Stimulated activated CD4-positive, alpha-beta T cell treated with anti-CD3 and anti-CD28 coated beads, TNF-alpha, amount 100 ng/mL, for 24 hours (primary cell): ENCODE measurements at places on chromosomes 1 and 21.

- DNase-seq: no peak
Measured at GRCh38 chr1:240423246-240423924, 188.6 kb downstream of the GREM2 start.

GRCh38 chr1:205214756-205215155, 3.3 kb upstream of the DSTYK start:
- DNase-seq: no peak

DNA sequence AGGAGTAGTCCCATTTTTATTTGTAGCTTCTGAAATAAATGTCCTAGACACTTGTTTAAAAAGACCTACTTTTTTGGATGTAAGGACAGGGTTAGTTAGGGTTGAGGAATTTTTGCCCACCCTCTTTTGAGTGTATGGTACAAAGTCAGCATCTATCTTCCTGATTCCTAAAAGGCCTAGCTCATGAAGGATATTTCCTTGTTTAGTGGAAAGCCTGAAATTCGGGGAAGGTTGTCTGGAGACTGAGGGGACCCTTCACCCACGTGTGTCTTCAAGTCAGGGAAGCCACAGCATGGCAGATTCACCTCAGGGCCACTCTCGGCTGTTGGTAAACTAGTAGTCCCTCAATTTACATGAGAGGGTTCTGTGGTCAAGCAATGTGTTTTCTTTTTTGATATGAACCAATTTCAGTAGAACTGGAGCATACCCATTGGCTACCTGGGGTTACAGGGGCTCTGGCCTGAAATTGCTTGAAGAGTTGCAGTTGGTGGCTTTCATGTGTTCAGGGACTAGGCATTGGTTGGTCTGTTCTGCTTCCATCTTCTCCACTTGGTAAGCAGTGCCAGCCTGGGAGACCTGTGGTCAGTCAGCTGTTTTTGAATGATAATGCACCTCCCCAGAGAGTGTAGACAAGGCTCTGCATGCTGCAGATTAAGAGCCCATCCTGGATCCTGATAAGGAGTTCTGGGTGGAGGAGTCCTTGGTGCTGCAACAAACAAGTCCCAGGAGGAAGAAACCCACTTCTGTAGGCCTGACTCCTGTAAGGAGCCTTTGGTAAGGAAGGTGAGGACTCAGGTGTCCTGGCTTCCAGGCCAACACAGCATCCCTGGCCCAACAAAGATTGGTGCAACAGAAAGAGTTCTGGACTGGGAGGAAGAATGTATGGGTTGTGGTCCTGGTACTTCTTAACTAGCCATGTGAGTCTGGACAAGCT, 6.3 kb downstream of the BTG2 start:
- no peak for DNase-seq

- no peak for DNase-seq
Measured at GRCh38 chr1:72892461-72892860, 610.1 kb upstream of the NEGR1 start.

GRCh38 chr1:193392686-193393085, 206.3 kb upstream of the B3GALT2 start:
- no peak for DNase-seq

- DNase-seq: no peak
Measured at GRCh38 chr1:230747890-230748800, 957 bp downstream of the CAPN9 start.

- no peak for DNase-seq
Measured at GRCh38 chr1:156658945-156659574, 17.1 kb downstream of the BCAN start.

DNA sequence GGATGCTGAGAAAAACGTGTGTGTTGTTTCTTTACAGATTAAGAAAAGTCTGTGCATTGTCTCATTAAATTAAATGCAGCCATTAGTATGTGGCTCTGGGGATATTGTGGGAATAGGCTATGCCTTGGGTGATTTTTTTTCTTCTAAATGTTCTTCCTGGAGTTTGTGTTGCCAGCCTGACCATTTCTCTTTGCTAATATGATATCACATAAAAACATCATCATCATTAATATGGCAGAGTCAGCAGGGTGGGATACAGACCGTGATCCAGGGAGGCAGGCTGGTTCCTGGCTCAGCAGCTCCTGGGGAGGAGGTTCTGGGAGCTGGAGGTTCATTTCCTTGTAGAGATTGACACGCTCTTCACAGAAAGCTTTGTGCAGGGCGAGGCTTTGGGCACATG, 60.7 kb upstream of the SELENON start:
- no peak for DNase-seq

- DNase-seq: no peak
Measured at GRCh38 chr1:38243106-38243505, 196.5 kb upstream of the POU3F1 start.

DNA sequence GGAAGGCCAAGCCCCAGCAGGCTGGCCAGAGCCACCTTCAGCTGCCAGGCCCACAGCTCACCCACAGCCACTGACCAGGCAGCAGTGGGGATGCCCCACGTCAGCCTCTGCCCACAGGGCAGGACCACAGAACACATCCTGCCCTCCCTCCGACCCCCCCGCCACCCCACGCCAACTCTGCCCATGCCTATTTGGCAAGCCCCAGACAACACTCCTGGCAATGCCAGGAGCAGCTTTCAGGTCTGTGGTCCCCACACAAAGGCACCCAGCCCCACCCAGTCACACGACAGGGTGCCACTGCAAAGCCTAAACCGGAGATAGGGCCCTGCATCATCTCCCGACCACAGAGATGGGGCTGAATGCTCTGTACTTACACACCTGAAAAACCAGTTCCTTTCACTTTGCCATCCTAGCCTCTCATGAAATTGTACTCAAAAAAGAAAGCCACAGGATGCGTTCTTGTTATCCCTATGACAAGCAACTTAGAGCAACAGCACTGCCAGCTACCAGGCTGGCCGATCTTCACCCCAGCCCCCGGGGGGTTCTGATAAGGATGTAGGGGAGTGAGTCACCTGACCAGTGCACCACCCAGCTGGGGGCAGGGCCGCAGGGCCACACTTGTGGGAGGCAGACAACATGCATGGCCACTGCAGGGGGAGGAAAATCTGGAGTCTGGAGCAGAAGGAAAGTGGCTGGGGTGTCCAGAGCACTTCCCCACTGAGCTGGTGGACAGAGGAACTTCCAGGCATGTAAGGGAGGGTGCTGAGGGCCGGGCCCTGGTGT, 36.2 kb downstream of the UBE2G2 start:
- DNase-seq: no peak

DNA sequence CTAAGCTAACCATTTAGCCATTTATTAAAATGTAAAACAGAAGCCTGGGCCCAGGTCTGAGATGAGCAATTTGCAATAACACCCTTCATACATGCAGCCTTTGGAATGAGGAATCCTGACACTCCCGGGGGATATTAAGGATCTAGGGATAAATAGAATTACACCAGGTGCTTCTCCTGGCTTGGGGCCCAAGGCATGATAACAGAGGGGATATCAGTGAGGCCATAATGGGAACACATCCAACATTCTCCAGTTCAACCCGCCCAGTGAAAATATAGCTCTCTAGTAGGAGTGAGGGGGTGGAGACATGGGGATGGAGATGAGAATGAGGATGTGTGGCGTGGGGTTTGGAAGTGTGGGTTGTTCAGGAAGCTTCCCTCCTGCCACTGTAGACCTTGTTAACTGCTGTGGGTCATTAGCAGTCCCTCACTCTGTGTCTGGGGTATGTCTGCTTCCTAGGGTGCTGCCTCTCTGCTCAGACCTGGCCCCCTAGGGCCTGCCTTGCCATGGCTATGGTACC, 57.9 kb upstream of the KANK4 start:
- DNase-seq: no peak

DNA sequence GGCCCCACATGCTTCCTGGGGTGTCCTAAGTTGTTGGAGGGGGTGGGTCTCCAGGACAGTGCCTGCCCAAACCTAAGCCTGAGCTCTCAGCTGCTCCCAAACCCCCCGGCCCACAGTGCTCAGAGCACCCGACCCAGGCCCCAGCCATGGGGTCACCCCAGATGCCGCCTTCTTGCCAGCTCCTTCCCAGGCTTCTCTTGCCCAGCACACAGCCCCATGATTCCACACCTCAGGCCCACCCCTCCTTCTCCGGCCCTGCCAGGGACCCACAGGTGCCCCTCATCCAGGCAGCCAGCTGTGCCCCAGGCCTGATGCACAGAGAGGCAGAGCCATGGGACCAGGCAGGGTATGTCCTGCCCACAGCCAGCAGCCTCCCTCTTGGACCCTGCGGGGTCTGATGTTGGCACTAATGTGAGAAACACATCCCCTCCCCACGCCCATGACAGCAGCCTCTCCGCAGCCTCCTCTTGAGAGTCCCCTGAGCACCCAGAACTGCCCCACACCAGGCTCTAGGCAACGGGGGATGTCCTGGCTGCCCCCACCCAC, 4.9 kb downstream of the WNT9A start:
- DNase-seq: no peak

DNA sequence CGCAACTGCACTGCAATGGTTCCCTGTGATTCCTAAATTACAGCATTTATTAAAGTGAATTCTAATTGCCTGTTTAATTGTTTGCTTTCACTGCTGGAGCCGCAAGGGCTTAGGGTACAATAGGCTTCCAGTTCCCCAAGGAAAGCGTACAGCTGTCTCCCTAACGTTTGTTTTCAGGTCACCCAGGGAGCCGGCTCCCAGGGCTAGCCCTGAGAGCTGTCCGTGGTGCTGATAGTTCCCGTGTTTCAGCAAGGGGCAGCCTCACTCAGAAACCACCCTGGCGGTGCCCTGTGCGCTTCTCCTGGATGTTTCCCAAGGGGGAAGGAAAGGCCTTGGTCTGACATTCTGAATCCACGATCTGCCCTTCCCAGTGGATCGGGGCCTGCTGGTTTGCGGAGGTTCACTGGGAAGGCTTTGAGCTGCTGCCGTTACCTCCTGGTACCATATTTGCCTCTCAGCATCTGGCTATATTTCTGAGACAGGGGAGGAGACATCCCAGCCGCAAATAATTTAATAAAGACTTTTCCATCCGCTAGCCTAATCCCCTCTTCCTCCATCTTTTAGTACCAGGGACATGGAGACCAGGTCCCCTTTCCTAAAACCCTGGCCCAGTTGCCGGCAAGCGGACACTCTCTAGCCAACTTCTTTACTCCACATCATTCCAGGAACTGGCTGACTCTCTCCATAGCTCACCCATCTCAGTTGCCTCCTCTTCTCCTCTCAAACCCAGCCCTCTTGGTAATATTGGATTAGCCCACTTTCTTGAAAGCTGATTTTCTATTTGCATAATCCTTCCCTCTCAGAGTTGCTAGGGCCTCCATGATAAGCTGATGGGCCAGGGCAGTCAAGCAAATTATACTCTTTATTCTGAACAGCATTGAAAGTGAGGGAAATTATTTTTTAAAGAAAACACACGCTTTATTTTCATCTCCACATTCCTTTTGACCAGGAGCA, 149.0 kb downstream of the IGSF21 start:
- no peak for DNase-seq
